ENCODE measurements at places on chromosomes 2 and 18.

DNA sequence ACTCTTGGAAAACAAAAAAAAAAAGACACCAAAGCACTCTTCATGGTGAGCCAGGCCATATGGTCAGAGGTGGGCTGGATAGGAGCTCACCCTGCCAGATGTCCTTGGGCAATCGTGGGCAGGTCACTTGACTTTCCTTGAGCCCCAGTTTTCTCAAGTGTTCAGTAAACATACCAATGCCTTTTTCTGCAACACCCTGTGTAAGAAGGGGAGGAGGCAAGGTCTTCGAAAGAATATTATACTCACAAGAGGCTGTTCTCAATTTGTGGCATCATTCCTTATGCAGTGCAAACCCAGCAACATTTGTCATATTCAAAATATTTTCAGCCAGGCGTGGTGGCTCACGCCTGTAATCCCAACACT is 22.9 kb upstream of the TMEM87B start:
- DNase-seq, result no peak

GRCh38 chr2:204145791-204146190 is 209.2 kb downstream of the ICOS start:
- DNase-seq, result no peak

DNA sequence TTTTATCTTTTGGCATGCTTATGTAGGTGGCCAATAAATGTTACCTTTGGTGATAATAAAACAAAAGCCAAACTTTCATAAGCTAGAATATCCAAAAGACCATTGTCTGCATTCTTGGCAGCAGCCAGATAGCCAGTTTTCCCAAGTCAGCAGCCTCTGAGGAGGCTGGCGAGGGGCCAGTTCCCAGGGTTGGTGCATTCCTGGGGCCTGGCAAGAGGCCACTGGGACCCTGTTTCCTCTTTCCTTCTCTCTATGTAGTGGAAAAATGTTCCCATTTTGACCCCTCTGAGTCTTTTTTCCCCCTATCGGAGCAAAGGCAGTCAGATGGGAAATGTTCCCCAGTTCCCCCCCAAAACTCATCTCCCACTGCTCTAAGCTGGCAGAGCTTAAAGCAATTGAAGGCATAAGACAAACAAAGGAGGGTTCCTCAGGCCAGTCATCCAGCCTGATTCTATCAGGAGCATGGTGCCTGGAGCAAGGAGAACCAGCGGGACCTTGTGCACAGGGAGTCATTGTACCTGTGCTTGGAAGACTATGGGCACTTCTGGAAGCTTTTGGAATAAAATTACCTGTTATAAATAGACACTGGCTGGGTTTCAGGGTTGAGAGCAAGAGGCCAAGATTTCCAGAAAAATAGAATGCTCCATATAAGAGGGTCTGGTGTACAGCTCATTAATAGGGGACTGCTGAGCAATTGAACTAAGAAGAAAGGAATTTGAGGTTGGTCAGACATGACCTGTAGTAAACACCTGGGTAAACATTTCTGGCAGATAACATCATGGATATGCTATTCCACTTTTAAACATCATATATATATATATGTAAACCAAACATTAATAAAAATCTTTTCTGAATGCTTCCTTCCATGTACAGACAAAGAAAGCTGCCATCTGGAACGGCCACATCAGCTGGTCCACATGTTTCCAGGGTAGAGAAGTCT is 63.4 kb downstream of the NCKAP5 start:
- DNase-seq, result peak; percentile 15

GRCh38 chr2:143891879-143892308 is 628.0 kb downstream of the ZEB2 start:
- DNase-seq, result no peak

DNA sequence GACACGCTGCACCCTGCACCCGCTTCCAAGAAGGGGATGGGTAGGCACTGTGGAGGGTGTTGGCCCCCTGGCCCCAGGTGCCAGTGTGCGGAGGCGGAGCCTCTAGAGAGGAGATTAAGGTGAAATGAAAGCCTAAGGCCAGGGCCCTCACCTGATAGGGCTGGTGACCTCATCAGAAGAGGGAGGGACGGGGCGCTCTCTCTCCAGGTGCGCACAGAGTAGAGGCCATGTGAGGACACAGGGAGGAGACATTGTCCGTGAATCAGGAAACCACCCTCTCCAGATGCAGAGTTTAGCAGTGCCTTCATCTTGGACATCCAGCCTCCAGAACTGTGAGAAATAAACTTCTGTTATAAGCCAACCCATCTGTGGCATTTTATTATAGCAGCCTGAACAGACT is 62.3 kb downstream of the PSMG2 start:
- no peak for DNase-seq

- no peak for DNase-seq
These were observed 4.9 kb downstream of the VIT start for GRCh38 chr2:36701391-36701795.

GRCh38 chr18:62537946-62538345 is 15.1 kb downstream of the ZCCHC2 start:
- DNase-seq, result no peak

DNA sequence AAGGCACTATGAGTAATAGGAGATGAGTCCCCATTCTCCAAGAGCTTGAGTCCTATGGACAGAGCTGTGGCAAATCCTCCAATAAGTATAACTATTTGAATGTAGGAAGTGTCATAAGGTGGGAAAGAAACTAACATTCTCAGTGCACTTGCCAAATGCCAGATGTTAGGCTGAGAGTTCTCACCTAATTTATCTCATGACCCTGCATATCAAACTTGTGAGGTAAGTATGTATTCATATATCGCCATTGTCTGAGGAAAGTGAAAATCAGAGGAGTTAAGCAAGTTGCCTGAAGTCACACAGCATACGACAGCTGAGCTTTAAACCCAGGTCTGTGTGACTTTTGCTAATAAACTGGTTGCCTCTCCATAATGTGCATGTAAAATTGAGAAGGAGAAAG is 169.5 kb downstream of the TTC32 start:
- DNase-seq, result no peak

GRCh38 chr2:101388232-101388631 is 929 bp upstream of the CREG2 start:
- no peak for DNase-seq

- DNase-seq, result no peak
These were observed 25.4 kb downstream of the NPAS2 start for GRCh38 chr2:100845141-100845991.

DNA sequence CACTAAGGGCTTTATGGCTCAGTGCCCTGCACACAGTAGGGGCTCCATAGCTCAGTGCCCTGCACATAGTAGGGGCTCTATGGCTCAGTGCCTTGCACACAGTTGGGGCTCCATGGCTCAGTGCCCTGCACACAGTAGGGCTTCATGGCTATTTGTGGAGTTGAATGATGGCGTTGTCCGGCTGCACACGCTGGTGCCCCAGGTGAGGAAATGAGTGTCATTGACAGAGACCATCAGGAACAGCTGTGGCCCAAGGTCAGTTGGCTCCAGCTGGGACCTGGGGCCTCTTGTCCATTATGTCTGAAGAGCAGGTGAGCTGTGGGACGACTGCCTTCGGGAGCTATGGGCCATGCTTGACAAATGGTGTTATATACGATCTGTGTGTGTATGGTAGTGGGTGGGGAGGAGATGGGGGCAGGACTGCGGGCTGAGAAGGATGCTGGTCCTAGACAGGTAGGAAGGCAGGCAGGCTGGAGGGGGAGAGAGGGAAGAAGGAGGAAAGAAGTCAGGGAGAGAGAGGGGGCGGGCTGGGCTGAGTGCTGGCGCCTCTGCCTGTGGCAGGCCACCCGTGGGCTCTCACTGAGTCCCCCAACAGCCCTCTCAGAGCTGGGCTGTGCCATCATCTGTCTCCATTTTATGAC is 130.6 kb downstream of the CLIP4 start:
- no peak for DNase-seq

DNA sequence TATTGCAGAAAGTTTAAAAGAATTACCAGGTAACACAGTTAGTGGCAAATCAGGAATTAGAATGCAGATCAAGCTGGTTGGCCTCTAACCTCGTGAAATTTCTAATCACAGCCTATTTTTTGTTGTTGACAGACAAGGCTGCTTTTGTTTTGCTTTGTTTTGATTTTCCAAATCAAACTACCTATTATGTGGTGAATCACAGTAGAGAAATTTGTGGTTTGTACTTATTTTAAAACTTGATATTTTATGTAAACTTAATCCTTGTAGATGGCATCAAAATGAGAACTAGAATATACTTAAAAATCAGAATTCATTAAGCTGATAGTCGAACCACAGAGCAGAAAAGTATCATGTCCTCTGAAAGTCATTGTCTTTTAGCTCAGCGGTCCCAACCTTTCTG is 258.1 kb downstream of the CTNNA2 start:
- DNase-seq, result no peak

GRCh38 chr2:166573391-166573790 is 79.3 kb upstream of the SCN7A start:
- DNase-seq, result no peak

DNA sequence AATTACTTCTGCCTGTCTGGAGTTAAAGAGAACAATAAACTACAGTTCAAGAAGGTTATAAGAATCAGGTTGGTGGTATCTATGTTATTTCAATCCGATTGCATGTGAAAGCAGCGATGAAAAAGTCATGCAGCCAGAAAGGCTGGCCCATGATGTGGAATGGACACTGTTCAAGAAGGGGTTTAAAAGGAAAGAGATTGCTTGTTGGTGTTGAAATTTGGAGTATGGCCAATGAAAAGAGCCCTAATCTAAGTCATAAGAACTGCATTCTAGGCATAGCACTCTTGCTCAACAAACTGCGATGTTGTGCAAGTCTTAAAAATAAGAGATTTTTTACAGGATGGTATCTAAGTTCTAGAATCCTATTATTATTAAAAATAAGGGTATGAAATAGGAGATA is 61.3 kb downstream of the EFEMP1 start:
- peak; percentile 46 for DNase-seq

- no peak for DNase-seq
These were observed 1480.9 kb upstream of the SLC39A10 start for GRCh38 chr2:194176134-194176533.

GRCh38 chr18:27411911-27412310 is 226.8 kb upstream of the CHST9 start:
- DNase-seq, result no peak

GRCh38 chr2:169707626-169708025 is 13.4 kb downstream of the PHOSPHO2 start:
- no peak for DNase-seq

DNA sequence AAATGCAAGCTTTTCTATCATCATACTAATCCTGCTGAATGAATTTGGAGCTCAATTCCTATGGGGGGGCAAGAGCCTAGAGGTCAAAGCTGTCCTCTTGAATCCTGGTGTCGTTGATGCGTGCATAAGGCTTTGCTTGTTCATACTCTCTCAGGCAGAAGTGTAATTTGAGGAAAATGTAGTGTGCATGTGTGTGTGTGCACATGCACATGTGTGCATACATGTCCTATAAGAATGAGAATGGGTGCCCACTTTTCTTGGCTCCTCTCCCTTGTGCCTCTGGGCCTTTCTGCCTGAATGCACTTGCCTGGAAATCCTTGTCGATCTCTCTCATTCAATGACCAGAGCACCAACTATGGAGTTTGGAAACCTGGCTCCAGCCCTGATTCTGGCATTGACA is 28.5 kb upstream of the C18orf32 start:
- DNase-seq, result no peak

DNA sequence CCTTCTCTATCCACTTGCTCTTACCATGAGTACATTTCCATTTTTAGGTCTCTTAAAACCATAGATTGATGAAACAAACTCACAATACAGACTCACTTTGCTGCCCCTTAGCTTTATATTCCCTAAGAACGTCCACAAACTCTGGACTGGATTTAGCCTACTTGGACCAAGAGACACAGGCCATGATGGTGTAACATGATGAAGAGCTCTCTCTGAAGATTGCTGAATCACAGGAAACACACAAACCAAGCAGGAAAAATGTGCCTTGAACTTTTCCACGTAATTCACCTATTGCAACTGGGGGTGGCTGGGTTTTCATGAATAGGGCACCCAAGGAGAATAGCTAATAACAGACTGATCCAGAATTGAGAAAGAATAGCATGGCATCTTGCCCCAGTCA is 201.7 kb upstream of the RBBP8 start:
- no peak for DNase-seq

- no peak for DNase-seq
These were observed 17.8 kb upstream of the TCF4 start for GRCh38 chr18:55605733-55606338.

- no peak for DNase-seq
These were observed 1677.7 kb downstream of the SUCLG1 start for GRCh38 chr2:82781176-82781915.

GRCh38 chr18:77138270-77138669 is 5.7 kb upstream of the MBP start:
- DNase-seq, result no peak

All from uterus (tissue), 4 donors.